Hematopoietic multipotent progenitor cell treated with erythropoietin and hydrocortisone succinate and interleukin-3 and kit ligand, for 4 days (in vitro differentiated cells): ENCODE measurements at places on chromosomes 13 and 19.

DNA sequence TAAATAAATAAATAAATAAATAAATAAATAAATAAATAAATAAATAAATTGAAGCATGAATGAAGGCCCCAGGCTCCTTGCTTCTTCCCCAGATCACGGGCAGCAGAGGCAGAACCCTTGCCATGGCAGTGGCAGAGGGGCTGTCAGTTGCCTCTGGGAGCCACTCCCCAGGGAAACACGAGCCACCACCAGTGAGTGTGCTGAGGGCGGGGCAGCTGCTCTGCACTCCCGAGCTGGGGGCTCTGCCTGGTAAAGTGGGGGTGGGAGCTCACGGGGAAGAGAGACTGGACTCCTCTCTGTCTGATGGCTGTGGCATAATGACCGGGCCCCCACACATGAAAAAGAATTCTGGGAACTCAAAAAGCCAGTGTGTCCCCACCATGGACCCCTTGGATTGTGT lies 7.8 kb downstream of the FCAR start:
- DNase-seq, result no peak

GRCh38 chr13:46686171-46686570 lies 110.8 kb downstream of the ESD start:
- DNase-seq, result no peak

- DNase-seq, result no peak
Measured at GRCh38 chr13:113545455-113545930, 39.1 kb upstream of the TFDP1 start.

DNA sequence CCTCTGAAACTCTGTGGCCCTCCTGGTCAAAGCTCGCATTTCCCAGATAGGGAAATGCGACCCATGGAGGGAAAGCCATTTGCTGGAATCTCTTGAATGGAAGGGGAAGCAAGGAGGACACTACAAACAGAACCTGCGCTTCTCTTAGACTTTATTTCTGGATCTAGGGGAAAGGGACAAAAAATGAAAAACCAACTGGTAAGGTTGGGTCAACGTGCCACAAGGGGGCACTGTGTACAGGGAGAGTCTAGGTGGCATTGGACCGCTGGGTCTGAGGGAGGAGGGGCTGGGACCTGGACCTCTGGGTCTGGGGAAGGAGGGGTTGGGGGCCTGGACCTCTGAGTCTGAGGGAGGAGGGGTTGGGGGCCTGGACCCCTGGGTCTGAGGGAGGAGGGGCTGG lies 5.0 kb downstream of the KLK4 start:
- DNase-seq, result peak; percentile 64
